Activated CD8-positive, alpha-beta T cell treated with anti-CD3 and anti-CD28 coated beads, Interleukin-2, amount 10 ng/mL, durations not matched to agents 7 days and 5 days (primary cell): ENCODE measurements at places on chromosomes 4 and X. TPM values are rescaled to one million over a fixed set of nuclear protein-coding genes. Genes with fewer than 3 reads are reported as not detected.

The FAM149A gene
- 0.29 TPM for total RNA-seq

DNA sequence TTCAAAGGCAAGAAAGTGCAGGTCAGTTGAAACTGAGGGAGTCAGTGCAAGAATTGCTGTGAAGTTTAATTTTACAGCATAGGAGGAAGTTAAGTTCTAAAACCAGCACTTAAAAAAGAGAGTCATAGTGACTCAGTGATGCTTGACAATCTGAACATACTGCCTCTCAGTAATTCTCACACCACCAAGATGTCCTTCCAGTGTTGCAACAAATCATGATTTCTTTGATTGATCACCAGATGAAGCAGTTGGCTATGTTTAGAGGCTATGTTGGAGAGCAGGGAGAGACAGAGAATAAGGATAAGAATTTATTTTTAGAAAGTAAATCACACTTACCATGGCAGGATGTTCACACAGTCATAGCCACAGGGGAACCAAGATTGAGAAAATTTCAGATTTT, 13.2 kb downstream of the TRIM2 start:
- DNase-seq, result no peak

DNA sequence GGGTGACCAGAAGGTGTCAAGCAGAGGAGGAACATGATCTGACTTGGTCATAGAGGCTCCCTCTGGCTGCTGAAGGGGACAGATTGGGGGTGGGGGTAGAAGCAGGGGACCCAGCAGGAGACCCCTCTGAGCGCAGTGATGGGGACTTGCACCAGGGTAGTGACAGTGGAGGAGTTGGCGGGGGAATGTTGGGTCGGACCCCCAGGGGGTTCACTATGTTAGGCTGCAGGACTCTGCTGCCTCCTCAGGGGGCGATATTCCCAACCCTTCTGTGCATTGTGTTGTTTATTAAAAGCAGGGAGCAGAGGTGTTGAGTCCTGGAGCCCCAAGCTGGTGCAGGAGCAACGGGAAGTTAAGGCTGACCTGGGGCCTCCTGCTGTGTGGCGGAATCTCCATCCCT, 8.8 kb downstream of the WDR13 start:
- no peak for DNase-seq

DNA sequence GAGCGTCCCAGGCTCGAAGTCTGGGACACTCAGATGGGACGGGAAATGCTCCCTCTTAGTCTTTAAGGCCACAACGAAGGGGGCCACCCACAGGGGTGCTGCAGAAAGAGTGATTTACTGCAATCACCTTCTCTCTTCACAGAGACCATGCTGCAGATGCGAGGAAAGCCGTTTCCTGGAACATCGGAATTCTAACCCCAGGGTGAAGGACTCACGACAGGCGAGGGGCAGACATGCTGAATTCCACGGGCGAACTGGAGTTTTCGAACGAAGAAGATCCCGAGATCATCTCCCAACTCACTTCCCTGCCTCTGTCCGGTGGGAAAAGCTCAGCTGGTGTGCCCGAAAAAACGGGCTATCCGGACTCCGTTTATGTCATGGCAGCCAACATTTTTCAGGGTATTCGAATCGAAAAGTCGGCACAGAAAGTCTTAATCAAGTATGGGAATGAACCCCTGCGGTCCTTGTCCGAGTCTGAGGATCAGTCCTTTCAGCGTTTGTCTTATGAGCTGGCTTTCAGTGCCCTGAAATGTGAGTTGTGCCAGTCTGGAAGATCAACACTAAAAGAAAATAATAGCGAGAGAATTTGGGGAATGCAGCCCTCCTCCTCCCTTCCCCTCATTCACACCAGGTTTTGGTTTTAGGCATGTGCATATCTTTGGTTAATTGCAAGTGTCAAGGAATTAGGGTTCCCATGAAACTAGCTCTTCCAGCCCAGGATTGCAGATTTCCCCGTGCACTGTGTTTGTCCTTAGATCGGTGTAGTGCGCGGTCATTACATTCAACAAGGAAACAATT, 905 bp downstream of the NSUN7 start:
- DNase-seq, result no peak

DNA sequence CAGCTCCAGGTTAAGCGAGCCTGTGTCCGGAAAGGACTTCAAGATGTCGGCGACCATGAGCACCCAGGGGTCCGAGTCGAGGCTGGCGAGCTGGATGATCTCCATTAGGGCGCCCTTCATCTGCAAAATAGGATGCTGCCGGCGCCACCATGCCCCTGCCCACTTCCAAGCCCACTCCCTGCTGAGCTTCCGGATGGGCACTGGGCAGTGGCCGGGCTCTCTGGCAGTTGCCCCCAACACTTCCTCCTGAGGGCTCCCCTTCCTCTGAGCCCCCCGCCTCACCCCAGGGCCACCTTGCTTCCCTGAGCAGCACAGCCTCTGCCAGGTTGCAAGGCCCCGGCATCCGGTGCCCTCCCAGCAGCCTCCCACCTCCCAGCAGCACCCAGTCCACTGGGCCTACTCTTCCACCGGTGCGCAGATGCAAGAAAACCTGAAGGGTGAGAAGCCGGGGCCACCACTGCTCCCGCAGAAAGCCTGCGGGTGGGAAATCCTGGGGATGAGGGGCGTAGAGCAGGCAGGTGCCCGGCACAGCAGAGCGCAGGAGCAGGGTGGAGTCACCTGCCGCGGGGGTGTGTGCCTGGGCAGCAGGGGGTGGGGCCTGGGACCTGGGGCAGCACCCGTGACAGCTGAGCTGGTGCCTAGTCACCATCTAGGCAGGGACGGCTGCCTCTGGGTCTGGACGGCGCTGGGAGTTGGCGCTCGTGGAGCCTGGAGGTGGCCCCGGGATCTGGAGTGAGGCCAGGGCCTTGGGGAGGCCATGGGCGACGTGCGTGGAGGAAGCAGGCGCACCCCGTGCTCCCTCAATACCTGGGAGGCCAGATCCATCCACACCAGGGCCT, 17.0 kb downstream of the NELFA start:
- no peak for DNase-seq

- no peak for DNase-seq
Measured at GRCh38 chr4:126004941-126005340, 690.2 kb downstream of the FAT4 start.

The KCND1 gene
- total RNA-seq, result 4.6 TPM

- DNase-seq, result no peak
Measured at GRCh38 chr4:3529363-3529762, 2.9 kb downstream of the LRPAP1 start.

GRCh38 chr4:70666369-70666768, at the start of gene JCHAIN:
Gene JCHAIN (minus strand): TSS chr4:70666508. CDS start chr4:70666490, 18 bp downstream.
- DNase-seq, result no peak

The SATL1 gene
- not detected for total RNA-seq

GRCh38 chrX:50495616-50496015, 25.0 kb upstream of the DGKK start:
- no peak for DNase-seq

- peak; percentile 47 for DNase-seq
Measured at GRCh38 chr4:2413821-2414610, 4.4 kb downstream of the ZFYVE28 start.

DNA sequence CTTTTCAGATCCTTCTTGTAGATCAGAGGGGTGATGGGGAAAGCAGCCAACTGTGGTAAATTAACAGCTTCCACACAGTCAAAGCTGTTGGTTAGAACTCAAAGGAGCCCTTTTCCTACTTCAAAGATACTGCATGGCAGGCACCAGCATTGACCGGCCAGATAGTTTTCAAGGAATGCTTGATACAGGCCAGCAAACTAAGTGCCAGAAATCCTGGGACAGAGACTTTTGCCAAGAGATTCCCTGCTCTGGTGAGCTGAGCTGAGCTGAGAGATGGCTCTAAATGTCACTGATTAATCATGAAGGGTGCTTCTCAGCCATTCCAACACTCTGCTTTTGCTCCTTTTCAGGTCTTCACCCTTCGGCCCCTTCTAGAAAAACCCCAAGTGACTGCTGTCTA, 131.6 kb upstream of the MED14 start:
- DNase-seq, result no peak

DNA sequence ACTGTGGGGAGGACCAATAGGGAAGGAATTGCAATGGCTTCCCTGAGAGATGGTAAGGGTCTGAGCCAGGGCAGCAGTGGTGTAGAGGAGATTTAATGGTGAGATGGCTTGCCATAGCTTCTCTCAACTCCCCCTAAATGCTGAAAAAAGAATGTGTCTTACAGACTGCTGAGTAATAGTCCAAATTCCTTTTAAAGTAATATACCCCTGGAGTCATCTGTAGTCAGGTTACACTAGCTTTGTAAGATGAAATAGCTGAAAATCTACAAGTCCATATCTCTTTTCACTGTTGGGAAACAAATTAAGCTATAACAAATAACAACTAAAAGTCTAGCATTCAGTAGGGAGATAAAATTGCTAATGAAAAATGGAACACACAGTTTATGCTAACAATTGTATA, 33.5 kb downstream of the MAPK10 start:
- no peak for DNase-seq

- no peak for DNase-seq
Measured at GRCh38 chr4:168099195-168099594, 6.9 kb downstream of the ANXA10 start.

- DNase-seq, result no peak
Measured at GRCh38 chr4:24912252-24913118, at the start of gene CCDC149. Gene CCDC149 (minus strand): TSS chr4:24913042. CDS start chr4:24912864, 178 bp downstream.

The CT45A10 gene
- total RNA-seq, result not detected

DNA sequence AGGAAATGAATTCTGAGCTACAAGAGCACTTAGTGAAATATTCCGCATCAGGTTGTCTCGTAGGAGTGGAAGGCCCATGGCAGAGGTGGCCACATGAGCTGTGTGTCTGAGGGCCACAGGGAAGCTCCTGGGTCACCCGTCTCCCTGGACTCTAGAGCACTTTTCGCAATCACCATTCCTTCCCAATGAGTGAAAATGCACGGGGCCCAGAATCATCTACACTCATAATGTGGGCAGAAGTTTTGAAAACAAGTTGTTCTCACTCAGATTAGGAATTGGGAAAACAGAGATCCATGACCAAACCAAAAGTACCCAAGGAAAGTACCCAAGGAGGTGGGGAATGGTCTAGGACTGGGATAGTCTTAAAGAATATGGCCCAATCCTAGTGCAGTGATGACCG, 94.4 kb downstream of the SCD5 start:
- DNase-seq, result no peak

GRCh38 chr4:183763990-183764754, 105.1 kb downstream of the TRAPPC11 start:
- no peak for DNase-seq

The NDST3 gene
- total RNA-seq, result not detected

DNA sequence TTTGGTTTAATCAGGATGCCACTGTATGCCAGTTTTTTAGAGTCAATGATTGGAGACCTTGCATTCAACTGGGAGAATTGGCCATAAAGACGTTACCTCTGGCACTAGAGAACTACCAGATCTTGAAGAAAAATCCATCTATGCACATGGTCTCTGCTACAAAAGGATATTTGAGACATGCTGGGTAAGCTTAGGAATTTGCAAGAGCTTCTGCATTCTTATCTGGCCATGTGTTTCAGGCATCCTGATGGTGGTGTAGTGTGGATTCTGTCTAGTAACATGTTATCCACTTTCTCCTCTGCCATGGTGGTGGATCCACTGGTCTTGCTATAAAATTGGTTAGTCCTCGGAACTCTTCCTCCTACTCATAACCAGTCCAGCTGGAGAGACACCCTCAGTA, 185.3 kb upstream of the WDFY3 start:
- DNase-seq, result no peak

DNA sequence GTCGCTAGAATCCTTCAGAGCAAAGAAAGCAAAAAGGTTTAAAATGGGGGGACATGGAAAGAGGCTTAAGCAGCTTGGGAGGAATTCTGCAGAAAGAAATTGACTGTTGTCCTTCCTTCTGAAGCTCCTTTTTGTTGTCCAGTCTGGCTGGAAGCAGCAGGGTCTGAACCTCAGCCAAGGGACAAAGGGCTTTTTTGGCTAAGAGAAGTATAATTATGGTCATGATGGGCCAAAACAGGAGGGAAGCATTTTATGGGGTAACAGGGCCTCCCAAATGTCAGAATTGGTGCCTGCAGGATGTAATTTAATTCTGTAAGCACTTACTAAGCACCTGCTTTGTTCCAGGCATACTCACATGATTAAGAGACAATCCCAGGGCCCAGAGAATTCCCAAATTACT, 74.2 kb upstream of the CPEB2 start:
- DNase-seq, result no peak

GRCh38 chrX:67384403-67384802, 159.4 kb upstream of the AR start:
- no peak for DNase-seq

DNA sequence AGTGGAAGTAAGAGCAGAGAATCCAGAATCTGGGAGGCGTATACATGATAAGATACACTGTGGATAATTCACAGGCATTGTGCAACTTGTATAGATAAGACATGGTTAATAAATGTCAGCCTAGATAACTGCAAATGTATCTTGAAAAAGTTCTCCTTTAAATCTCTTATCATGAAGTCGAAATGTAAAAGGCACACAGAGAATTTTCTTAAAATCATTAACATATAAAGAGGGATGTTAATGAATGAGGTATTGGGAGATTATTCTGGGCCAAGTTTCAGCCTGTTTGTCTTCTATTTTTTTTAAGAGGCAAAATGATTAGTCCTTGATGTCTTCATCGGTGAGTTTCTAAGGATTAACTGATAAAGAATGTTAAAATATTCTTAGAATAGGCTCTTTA, 835 bp downstream of the TDO2 start:
- DNase-seq, result no peak

The SMIM43 gene
- not detected for total RNA-seq

- no peak for DNase-seq
Measured at GRCh38 chrX:132426695-132427281, 62.0 kb downstream of the MBNL3 start.

DNA sequence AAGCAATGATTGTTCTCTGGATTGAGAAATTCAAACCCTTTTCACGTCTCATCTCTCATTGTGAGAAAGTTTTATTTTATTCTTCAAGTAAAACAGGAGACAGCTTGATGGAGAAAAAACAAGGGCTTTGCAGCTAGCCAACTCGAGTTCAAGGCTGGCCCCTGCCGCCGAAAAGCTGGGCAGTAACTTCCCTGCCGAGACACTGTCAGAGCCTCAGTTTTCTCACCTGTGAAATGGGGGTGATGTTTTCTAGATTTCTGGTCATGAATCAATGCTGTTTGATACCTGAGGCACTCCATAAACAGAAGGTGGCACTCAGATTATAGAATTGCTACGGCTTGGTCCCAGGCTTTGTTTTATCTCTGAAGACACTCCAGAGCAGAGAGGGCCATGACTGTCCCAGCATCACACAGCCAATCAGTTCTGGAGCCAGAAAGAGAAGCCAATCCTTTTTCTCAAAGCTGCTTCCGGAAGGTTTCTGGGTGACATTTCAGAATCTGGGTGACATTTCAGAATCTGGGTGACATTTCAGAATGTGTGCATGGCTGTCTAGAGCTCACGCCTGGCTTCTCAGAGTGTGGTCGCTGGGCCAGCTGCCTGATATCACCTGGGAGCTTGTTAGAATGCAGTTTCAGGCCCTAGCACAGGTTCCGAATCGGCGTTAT, 33.2 kb downstream of the HMX1 start:
- DNase-seq, result no peak
